Activated CD4-positive, CD25-positive, alpha-beta regulatory T cell treated with anti-CD3 and anti-CD28 coated beads, Interleukin-2, amount 50 U/mL, for 24 hours (primary cell): ENCODE measurements at places on chromosomes 13 and 19.

DNA sequence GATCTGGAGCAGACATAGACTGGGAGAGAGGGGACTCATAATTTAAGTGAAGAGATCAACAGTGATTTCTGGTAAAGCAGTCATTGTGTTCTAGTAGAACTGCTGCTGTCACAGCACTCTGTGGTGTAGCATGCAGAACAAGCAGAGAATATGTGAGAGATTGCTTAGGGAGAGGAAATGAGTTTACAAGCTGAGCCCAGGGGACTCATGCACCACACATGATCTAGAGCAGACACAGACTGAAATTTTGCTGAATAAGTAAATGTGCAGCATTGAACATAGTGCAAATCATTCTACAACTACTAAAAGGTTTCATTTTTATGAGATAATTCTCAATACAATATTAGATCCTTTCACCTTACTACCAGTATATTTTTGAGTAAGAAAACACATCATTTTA, 125.7 kb downstream of the MYO16 start:
- no peak for ATAC-seq

DNA sequence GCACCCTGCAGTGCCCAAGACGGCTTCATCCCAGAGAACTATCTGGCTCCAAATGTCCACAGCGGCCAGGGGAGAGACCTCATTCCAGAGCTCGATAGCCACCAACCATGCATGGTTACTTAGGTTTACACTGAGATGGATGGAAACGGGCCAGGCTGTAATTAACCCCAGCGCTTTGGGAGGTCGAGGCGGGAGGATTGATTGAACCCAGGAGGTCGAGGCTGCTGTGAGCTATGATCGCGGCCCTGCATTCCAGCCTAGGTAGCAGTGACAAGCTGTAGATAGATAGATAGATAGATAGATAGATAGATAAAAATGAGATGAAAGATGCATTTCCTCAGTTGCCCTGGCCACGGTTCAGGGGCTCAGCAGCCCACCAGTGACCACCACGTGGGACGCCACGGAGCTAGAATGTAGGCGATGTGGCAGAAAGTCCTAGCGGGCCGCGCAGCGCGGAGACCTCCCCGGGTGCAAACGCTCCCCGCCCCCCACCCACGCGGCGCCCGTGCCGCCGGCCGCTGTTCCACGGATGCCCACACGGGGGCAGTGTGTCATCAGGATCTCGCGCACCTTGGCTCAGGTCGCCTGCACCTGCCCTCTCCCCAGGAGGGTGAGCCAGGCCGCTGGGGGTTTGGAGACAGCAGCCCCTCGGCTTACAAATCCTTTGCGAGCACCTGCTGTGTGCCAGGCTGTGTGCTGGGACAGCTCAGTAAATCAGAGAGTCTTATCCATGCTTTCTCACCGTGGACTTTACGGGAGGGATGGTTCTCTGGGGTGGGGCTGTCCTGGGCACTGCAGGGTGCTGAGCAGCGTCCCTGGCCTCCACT, 13.5 kb upstream of the TLE5 start:
- peak; percentile 81 for ATAC-seq

DNA sequence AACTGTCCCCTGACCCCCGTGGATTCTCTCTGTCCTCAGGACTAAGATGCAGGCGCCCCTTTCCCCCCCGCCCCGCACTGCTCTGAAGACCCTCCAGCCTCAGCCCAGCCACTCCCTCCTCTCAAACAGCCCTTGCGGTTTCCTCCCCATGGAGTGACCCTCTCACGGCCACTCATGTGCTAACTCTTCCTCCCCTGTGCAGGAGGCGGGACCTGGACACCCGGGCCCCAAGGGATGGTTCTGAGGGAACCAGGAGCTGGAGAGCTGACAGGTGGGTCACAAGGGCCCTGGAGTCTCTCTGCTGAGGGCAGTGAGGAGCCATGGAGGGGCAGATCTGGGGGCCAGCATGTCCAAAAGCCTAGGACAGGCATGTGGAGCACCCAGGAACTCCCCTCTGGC, 1.9 kb downstream of the ISOC2 start:
- ATAC-seq = no peak

- ATAC-seq = no peak
These were observed 12.6 kb upstream of the METTL21C start for GRCh38 chr13:102707467-102707866.

GRCh38 chr13:24056616-24057137, 103.8 kb upstream of the SPATA13 start:
- ATAC-seq = no peak

- no peak for ATAC-seq
These were observed 756.5 kb downstream of the SLITRK1 start for GRCh38 chr13:83125791-83126190.
